ENCODE measurements at places on chromosomes 13 and 19.

DNA sequence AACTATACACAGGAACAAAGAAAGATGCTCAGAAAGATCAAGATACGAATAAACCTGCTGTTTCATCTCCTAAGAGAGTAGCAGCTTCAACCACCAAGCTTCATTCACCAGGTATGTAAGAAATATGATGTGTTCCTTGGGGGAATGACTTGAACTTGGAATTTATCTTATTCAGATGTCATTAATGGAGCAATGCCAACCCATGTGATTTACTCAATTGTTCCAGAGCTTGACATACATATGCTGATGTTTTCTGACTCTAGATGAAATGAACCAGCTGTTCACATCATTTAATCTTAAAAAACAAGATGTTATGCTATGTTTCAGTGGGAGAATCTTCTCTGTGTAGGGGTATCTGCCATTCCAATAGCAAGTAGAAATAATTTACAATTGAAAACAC is 270.9 kb downstream of the SLC7A1 start:
- no peak for DNase-seq

DNA sequence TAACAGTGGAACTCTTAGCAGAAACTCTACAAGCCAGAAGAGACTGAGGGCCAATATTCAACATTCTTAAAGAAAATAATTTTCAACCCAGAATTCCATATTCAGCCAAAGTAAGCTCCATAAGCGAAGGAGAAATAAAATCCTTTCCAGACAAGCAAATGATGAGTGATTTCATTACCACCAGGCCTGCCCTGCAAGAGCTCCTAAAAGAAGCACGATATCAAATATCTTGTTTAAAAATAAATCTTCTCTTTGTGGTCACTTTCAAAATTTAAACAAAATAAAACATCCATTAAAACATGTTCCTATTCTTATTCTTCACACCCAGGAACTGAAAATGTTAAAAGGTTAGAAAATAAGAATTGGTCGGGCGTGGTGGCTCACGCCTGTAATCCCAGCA is 13.7 kb downstream of the MICU2 start:
- DNase-seq, result no peak

- no peak for DNase-seq
These were observed at the start of gene HMG20B for GRCh38 chr19:3572855-3573161. HMG20B (plus strand) TSS chr19:3572944; CDS start chr19:3573310, 366 bp downstream.

DNA sequence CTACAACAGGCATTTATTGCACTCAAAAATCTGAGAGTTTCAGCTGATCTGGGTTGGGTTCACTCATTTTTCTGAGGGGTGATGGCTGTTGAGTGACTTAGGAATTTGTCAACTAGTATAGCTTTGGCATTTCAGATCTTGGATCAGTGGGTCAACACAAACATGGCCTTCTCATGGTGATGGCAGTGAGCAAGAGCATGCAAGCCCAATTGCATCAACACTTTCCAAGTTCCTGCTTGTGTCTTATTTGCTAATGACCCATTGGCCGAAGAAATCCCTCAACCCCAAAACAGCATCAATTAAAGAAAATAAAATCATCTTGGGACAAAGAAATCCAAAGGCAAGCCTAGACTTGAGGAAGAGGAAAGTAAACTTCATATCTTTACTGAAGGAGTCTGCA is 23.9 kb upstream of the MYCBP2 start:
- DNase-seq, result no peak

DNA sequence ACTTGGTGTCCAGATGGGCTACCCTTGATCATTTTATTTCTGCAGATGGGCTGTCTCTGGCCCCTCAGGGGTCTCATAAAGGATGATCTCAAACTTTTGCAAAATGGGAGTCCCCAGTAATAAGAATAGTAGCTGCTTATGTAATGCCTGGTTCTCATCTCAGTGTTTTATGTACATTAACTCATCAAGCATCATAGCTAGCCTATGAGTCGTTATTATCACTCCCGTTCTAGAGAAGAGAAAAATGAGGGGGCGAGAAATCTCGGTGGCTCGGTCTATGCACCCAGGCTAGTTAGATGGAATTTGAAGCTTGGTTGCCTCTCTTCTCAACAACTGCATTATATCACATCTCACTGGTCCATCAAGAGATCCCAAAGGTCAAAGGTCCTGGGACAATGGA is 3.4 kb downstream of the CACNG6 start:
- DNase-seq, result no peak

DNA sequence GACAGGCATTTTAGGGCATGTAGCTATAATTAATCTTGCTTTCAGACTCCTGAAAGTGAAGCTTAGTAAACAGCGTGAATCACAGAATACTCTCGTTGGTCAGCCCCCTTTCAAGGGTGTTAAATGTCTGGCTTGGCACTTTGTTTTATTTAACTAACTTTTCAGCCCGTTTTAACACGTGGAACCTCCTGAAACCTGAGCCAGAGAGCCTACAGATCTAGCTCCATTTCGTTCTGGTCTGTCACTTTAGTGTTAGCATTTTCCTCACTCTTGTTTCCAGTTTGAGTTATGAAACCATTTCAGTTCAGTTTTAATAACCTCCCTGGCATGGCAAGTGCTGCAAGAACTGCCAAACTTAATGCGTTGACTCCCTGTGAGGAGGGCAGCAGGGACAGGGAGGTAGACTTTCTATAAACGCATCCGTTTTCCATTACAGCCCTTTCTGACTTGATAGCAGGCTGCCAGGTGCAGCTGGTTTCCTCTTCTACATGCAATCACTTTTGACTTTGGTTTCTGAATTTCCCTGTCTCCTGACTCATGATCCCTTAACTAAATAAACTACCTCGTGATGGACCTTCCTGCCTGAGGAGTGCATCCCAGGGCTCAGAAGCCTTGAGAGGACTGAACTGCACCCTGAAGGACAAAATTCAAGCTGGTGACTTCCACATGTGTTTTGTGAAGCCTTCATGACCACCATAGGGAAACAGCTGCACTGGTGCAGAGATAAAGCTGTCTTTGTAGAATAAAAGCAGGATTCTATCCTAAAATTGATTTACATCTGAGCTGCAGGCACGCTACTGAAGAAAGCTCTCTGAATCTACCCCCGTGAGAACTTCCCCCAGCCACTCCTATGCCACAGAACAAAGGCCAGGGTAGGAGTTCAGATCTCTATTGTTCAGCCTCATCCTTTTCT is 192.6 kb downstream of the DLEU7 start:
- no peak for DNase-seq

DNA sequence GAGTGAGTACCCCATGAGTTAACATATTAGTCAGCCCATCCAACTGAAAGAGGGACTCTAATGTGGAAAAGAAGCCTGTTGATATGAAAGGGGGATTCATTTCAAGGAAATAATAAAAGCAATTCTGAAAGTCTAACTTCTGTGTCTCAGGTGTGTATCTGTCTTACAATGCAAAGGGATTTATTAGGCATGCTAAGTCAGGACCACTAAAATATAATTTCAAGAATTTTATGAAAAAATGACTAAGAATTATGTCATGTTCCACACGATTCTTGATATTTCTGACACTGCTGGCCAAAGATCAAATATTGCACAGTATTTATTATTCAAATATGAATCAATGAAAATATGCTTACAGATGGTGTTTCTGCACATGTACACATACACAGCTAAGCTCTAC is 130.8 kb downstream of the KLF12 start:
- DNase-seq, result no peak

GRCh38 chr19:20167651-20168122 is 673 bp downstream of the ZNF486 start:
- no peak for DNase-seq

DNA sequence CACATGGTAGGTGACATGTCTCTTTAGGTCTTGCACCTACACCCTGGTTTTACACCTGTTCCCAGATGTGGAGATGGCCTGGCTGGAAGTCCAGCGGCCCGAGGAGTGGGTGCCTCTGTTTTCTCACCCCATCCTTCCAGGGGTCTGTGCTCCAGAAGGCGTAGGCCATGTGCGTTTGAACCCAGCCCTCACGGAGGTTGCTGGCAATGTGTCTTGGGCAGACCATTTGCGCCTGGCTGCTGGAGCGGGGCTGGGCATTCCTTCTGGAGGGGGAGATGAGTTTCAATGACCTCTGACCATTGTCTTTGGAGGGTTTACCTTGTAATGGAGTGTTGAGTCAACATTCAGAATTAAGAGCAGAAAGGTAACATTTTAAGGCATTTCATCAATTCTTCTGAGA is 54.8 kb upstream of the ZNF536 start:
- no peak for DNase-seq

Measured in NCI-H1048 (cell line).